Stomach (tissue), 19 donors: ENCODE measurements at places on chromosomes 2 and 18. TPM values are rescaled to one million over a fixed set of nuclear protein-coding genes. Genes with fewer than 3 reads are reported as not detected.

- H3K27ac ChIP-seq = no peak overlapping the region
- H3K27me3 ChIP-seq = no peaks in the 10 kb centered on the region
- DNase-seq = no peak
- H3K4me3 ChIP-seq = no peak overlapping the region
- peaks cover 22% of the 10 kb centered on the region for H3K4me1 ChIP-seq
These were observed 18.8 kb downstream of the NCOA1 start for GRCh38 chr2:24509840-24510239.

DNA sequence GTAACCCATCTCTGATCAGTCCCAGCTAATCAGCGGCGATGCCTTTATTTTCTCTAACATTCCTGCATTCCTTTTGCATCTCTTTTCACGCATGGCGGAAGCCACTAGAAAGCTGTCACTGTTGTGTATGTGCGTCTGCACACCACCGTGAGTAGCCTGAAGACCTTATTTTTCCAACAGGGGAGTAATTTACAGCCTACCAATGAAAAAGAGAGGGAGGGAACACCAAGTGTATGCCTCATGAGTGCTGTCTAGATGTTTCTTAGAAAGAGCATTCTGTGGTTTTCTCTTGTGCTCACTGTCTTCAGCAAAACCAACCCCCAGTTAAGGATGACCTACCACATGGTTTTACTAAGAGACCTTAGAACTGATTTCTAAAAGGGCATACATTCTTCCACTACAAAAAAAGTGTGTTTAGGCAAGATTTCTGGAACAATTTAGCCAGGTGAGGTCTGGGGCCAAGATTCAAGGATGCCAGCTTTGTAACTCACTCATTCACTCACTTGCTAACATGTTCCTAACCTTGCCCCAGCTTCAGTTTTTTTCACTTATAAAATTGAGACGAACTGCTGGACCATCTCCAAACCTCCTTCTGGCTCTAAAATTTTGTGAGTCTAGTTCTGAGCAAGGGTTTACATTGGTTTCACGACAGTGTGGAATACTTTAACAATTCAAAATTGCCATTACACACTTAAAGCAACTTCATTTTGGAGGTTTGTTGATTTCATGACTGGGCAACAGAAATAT is 51.4 kb downstream of the BCL2 start:
- H3K36me3 ChIP-seq = no peaks in the 10 kb centered on the region
- DNase-seq = no peak
- H3K27me3 ChIP-seq = no peaks in the 10 kb centered on the region
- peaks cover 5% of the 10 kb centered on the region for H3K4me1 ChIP-seq

- H3K27ac ChIP-seq = no peak overlapping the region
- H3K27me3 ChIP-seq = no peaks in the 10 kb centered on the region
- no peaks in the 10 kb centered on the region for H3K36me3 ChIP-seq
- peaks cover 18% of the 10 kb centered on the region for H3K4me1 ChIP-seq
- H3K4me3 ChIP-seq = no peak overlapping the region
These were observed 189.6 kb upstream of the SP5 start for GRCh38 chr2:170525566-170525900.

DNA sequence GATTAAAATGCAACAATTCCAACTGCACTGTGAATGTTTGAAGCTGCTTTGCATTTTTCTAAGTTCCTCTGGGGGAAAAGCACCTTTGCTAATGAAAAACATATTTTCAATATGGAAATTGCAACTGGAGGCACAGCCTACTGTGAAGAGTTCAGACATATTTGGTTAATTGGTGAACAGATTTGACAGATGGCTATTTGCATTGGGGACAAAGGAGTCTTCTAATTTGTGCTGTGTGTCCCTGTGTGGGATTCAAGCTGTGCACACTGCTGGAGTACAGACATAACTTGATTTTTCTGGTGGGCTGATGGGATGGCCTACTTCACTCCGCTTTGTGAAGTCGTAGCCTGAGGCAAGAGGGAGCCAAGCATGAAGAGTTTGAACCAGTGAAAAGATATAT is 40.7 kb upstream of the ARHGAP25 start:
- no peaks in the 10 kb centered on the region for H3K27me3 ChIP-seq
- H3K36me3 ChIP-seq = no peaks in the 10 kb centered on the region
- no peak overlapping the region for H3K27ac ChIP-seq
- no peaks in the 10 kb centered on the region for H3K4me1 ChIP-seq
- H3K4me3 ChIP-seq = no peak overlapping the region
- no peak for DNase-seq

- H3K4me3 ChIP-seq = peak overlapping the region; percentile 61
- no peak for DNase-seq
- peaks cover 41% of the 10 kb centered on the region for H3K4me1 ChIP-seq
- H3K27ac ChIP-seq = peak overlapping the region; percentile 94
- H3K36me3 ChIP-seq = no peaks in the 10 kb centered on the region
These were observed 427 bp downstream of the RBKS start for GRCh38 chr2:27889774-27890145.

DNA sequence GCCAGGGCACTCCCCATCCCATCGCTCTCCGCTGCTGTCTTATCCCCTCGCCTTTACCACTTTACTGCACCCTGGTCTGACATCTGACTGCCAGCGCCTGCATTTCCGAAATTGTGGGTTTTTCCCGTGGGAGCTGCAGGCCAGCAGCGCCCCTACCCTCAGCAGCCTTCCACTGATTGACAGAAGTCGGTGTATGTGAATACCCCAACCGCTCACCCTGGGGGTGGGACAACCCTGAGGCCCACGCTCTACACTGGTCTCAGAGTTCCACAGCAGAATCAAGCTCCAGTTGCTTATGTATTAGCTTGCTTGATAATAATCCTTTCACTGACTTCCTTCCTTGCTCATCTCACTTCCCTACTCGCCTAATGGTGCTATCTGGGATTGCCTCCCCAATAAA is 62.0 kb downstream of the POLE4 start:
- no peaks in the 10 kb centered on the region for H3K27me3 ChIP-seq
- DNase-seq = no peak
- H3K36me3 ChIP-seq = no peaks in the 10 kb centered on the region
- H3K4me3 ChIP-seq = no peak overlapping the region
- no peaks in the 10 kb centered on the region for H3K4me1 ChIP-seq

DNA sequence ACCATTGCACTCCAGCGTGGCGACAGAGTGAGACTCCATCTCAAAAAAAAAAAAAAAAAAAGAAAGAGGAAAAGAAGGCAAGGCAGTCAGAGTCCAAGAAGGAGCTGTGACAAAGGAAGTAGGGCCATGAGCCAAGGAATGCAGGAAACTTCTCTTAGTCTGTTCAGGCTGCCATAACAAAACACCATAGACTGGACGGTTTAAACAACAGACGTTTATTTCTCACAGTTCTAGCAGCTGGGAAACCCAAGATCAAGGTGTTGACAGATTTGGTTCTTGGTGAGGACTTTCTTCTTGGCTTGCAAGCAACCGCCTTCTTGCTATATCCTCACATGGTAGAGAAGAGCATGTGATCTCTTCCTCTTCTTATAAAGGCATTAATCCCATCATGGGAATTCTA is 13.1 kb upstream of the SUMO1 start:
- no peak overlapping the region for H3K27ac ChIP-seq
- no peaks in the 10 kb centered on the region for H3K27me3 ChIP-seq
- H3K4me3 ChIP-seq = no peak overlapping the region
- DNase-seq = no peak

DNA sequence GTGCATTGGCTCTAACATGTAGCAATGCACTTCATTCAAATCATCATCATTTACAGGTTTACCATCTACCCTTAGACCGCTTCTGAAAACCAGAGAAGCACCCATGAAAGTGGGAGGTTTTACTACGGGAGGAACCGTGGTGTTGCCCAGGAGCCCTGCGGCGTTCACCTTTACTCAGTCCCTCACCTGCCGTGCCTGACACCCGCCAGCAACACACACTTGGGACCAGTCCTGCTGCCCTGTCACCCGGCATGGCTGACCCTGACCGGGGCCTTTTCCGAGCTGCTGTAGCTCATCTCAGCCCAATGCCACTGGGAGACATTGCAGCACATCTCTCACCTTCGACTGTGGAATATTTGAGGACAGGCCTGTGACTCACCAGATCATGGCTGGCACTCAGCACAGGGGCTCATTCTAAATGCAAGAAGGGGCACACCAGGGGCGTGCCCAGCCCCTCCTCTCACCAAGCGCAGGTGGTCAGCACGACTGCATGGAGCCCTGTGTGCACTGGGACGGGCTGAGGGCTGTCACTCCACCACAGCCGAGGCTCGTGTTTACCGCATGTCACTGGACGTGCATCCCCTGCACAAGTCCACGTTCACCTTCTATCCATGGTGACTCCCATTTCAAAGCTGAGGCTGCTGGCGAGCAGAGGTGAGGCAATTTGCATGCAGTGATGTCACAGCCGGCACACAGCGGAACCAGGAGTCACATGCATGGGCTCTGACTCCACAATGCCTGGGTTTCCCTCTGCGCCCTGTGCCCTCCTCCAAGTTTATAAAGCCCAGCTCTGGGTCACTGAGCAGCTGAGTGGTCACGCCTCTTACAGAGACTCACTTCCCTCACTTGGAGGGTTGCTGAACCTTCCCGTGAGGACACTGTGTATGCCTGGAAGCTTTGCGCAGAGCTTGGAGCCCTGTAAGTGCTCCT is 76.7 kb upstream of the SNTG2 start:
- no peak overlapping the region for H3K27ac ChIP-seq

DNA sequence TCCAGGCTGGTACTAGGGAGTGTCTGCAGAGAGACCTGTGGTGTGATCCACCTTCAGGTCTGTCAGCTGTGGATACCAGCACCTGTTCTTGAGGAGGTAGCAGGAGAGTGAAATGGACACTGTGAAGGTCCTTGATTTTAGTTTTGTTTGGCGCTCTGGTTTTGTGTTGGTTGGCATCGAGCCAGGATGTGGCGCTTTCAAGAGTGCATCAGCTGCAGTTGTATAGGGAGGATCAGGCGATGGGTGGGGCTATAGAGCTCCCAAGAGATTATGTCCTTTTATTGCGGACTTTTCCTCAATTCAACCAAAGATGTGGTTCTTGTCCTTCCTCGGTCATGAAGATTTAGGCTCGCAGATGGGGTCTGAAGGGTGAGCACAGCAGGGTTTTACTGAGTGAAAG is 37.5 kb downstream of the SLC39A10 start:
- H3K27ac ChIP-seq = no peak overlapping the region
- no peak overlapping the region for H3K4me3 ChIP-seq
- no peak for DNase-seq
- H3K36me3 ChIP-seq = peaks cover 7% of the 10 kb centered on the region

DNA sequence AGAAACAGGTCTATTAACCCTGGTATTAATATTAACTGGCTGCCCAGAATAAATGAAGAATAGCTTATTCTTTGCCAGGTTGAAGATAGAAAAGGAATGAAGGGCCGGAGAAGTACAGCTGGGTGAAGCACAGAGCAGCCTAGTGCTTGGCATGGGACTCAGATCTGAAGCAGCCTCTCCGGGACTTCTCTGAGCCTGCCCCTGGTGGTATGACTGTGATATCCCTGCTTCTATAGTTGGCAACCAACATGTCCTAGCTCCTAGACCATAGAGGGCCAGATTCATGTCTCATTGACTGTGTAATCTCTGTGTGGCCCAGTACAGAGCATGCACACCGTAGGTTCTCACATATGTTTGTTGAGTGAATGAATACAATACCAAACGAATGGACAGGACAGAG is 107.8 kb downstream of the MSH2 start:
- no peaks in the 10 kb centered on the region for H3K36me3 ChIP-seq
- DNase-seq = no peak
- H3K4me3 ChIP-seq = no peak overlapping the region
- no peak overlapping the region for H3K27ac ChIP-seq
- no peaks in the 10 kb centered on the region for H3K27me3 ChIP-seq

GRCh38 chr18:70075906-70076305 is 128.2 kb upstream of the CD226 start:
- H3K36me3 ChIP-seq = peaks cover 8% of the 10 kb centered on the region
- H3K4me1 ChIP-seq = no peaks in the 10 kb centered on the region
- no peak for DNase-seq
- H3K27me3 ChIP-seq = no peaks in the 10 kb centered on the region
- H3K27ac ChIP-seq = no peak overlapping the region
- no peak overlapping the region for H3K4me3 ChIP-seq

DNA sequence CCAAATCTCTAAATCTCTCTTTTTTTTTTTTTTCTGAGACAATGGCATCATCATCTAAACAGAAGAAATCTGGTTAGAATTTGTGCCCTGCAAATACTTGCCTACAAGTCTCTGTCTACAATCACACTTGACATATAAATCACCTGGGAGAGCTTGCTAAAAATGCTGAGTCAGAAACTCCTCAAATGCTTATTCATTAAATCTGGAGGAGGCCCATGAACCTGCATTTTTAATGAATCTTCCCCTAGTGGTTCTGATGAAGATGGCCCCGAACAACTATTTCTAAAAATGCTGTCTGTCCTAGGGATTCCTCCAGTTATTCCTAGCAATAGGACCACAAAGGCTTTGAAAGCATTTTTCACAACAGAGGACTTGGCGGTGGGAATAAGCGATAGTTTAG is 1.6 kb upstream of the CSRNP3 start:
- DNase-seq = no peak
- no peaks in the 10 kb centered on the region for H3K27me3 ChIP-seq
- no peak overlapping the region for H3K27ac ChIP-seq
- peaks cover 5% of the 10 kb centered on the region for H3K4me1 ChIP-seq

DNA sequence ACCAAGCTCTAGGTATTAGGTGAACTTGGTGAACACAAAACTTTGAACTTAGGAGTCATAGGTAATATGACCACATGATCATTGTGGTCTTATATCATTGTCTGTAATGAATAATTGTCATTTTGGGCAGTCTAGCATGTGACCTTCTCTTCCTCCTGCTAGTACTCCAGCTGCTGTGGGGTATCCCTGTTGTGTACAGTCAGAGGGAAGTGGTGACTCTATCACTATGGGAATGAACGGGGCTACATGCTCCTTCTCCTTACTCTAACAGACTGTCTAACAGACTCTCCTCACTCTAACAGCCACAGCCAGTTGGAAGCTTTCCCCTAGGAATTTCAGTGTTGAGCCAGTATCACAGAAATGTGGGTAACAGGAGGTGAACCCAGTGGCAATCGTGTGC is 68.2 kb upstream of the NEDD4L start:
- H3K36me3 ChIP-seq = no peaks in the 10 kb centered on the region
- DNase-seq = no peak
- no peaks in the 10 kb centered on the region for H3K4me1 ChIP-seq

DNA sequence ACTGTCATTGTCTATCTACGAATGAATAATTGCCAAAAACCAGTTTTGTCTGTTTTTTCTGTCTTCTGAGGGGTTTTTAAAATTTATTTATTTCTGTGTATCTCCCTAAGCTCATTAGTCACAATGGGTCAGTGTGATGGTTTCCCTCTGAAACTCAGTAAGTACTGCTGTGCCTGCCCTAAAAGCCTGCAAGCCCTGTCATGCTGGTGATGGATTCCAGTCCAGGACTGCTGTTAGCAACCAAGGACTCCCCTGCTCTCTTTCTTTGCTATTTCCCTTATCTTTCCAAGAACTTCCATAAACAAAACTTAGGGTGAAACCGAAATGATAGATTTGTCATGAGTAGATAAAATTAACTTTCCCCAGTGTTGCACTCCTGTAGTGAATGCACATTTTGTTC is 11.8 kb upstream of the DSG2 start:
- peak; percentile 53 for DNase-seq
- no peak overlapping the region for H3K4me3 ChIP-seq
- H3K27me3 ChIP-seq = no peaks in the 10 kb centered on the region
- no peaks in the 10 kb centered on the region for H3K4me1 ChIP-seq
- H3K27ac ChIP-seq = no peak overlapping the region

Gene POMC
- 3.4 TPM for polyA plus RNA-seq

Gene TMEM247
- not detected for polyA plus RNA-seq

Gene COL6A3
- 12.0 TPM for polyA plus RNA-seq

Gene RAB6D
- polyA plus RNA-seq = not detected
